ENCODE measurements at places on chromosomes 2 and 18.

DNA sequence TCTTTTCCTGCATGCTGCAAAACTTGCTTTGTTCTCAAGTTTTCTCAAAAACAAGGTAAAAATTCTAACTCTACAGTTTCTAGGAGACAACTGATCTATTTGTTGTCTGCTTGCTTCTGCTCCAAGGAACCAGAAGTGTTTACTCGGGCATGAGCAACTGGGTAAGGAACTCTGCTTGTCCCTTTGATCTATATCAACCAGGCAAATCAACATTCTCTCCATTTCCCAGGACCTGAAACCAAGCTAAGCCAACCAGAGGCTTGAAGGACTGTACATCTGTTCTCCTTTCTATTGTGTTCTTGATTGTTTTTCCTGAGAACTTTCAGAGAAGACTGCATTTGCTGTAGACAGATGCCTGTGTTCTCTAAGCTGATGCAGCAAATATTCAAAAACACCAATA is 335.0 kb upstream of the KCNH7 start:
- DNase-seq, result no peak

GRCh38 chr18:61400016-61400635 is 66.9 kb downstream of the CDH20 start:
- DNase-seq, result no peak

DNA sequence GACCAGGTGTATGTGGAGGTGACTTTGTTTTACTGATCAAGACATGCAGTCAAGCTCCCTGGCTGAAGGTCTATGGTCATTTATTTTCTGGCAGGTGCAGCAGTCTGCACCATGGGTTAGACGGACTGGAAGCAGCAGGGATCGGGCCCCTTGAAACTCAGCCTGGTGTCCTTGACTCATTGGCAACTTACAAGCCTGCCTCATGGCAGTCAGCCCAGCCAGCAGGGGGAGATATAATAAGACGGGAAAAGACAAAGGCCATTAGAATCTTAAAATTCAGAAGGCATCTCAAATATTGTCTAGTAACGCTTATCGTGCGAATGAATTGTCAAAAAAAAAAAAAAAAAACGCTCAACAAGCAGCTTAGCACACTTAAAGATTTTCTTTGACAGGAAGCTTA is 308.2 kb downstream of the EN1 start:
- DNase-seq, result no peak

- DNase-seq, result no peak
These were observed 12.3 kb downstream of the NTSR2 start for GRCh38 chr2:11657646-11658045.

All from C1 segment of cervical spinal cord (tissue), 14 donors.